Chondrocyte (in vitro differentiated cells): ENCODE measurements at places on chromosomes 6 and 20. TPM values are rescaled to one million over a fixed set of nuclear protein-coding genes. Genes with fewer than 3 reads are reported as not detected.

- H3K27ac ChIP-seq = no peak overlapping the region
- no peak overlapping the region for H3K4me3 ChIP-seq
- no peaks in the 10 kb centered on the region for H3K36me3 ChIP-seq
- no peaks in the 10 kb centered on the region for H3K27me3 ChIP-seq
- peaks cover 11% of the 10 kb centered on the region for H3K4me1 ChIP-seq
- DNase-seq = no peak
Observed at GRCh38 chr6:93319304-93319703, 100.1 kb downstream of the EPHA7 start.

DNA sequence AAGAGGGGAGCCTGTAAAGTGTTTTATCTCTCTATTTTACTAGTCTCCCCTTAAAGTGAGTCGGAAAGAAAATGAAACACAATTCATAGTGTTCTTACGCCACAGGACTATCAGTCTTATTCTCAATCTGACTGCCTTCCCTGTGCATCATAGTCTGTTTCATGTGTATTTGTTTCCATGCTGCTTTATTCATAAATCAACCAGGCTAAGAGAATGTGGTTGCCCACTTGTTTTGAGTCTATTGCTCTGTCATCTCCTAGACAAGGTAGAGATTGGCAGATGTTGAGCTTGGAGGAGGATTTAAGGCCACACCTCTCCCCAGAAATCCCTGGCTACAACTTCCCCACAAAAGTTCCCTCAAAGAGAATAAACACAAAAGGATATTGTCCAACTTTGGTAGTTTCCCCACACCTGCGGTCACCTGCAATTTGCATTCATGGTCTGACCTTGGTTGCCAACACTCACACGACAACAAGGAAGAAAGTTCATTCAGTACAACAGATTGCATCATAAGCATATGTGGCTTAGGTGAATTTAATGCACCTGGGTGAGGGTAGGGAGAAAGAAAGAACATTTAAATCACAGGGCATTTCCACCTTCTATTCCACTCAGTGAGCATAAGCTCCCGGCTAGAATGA lies 167.1 kb upstream of the FBXL4 start:
- H3K4me1 ChIP-seq = no peaks in the 10 kb centered on the region
- DNase-seq = no peak
- no peak overlapping the region for H3K27ac ChIP-seq
- H3K36me3 ChIP-seq = no peaks in the 10 kb centered on the region
- peaks cover 43% of the 10 kb centered on the region for H3K27me3 ChIP-seq

DNA sequence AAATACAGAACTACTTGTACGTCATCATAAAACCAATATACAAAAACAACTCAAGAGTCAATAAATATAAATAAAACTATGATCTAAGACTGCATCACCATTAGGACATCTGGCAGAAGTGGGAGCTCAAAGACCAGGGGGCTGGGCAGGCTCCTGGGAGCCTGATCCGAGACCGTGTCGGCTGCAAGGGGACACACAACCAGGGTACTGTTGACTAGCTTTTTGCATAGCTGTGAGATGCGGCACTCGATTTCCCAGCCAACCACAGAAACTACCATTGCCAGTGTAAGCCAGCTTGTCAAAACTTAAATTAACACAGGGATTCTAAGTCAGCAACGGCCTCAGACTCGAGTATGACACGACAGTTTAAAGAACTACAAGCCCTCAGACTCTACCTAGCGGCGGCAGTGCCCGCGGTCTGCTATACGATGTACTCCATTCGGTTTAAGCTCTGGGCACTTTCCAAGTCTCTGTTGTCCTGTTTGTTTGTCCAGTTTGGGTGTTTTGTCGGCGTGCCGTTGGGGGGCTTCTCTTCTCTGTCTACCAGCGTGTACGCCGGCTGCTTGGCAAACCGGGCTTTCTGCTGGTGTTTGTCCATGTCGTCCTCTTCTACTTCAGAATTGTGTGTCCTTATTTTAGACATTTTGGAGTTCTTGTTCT lies 34.6 kb downstream of the JAG1 start:
- H3K36me3 ChIP-seq = peaks cover 56% of the 10 kb centered on the region
- H3K4me1 ChIP-seq = peaks cover 97% of the 10 kb centered on the region
- peak overlapping the region; percentile 29 for H3K4me3 ChIP-seq
- peak overlapping the region; percentile 90 for H3K27ac ChIP-seq
- DNase-seq = no peak

- DNase-seq = no peak
- peaks cover 4% of the 10 kb centered on the region for H3K27me3 ChIP-seq
- no peak overlapping the region for H3K4me3 ChIP-seq
- no peak overlapping the region for H3K27ac ChIP-seq
Observed at GRCh38 chr6:63805345-63805744, 169.7 kb downstream of the PHF3 start.

GRCh38 chr6:141403103-141403502 lies 729.6 kb upstream of the GJE1 start:
- H3K27me3 ChIP-seq = no peaks in the 10 kb centered on the region
- no peak for DNase-seq
- H3K36me3 ChIP-seq = peaks cover 5% of the 10 kb centered on the region
- no peak overlapping the region for H3K4me3 ChIP-seq

DNA sequence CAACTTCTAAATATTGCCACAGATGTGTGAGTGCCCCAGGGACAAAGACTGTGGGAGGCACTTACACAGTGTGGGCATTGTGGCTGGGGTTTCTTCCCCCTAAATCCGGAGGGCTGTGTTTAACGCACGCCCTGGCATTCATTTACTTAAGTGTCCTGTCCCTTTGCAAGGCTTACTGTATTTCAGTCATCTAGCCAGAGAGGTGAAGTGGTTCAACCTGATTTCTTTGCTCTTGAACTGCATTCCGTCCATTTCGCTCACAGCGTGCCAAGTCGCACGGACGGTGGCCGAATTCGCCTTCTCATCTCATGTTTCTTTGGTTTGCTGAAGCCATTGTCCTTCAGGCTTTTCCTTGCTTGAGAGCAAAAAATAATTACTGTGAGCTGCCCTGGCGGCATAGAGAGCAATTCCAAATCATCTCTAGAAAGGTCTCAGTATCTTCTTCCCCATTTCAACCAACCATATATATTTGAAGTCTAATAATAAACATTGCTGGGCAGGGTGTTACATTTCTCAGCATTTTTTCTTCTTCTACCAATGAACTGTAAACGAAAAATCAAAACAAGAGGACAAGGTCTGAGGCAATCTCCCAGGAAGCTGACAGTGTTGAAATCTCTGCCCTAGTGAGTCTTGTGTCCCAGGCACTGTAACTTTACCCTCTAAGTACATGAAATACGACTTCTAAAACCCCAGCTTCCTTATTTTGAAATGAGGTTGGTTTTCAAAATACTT lies 16.9 kb downstream of the SYTL3 start:
- no peak for DNase-seq
- H3K27me3 ChIP-seq = peaks cover 17% of the 10 kb centered on the region
- H3K4me1 ChIP-seq = peaks cover 12% of the 10 kb centered on the region
- no peak overlapping the region for H3K4me3 ChIP-seq

GRCh38 chr6:80508885-80509630 lies 402.6 kb downstream of the BCKDHB start:
- no peak overlapping the region for H3K27ac ChIP-seq
- DNase-seq = no peak
- H3K4me1 ChIP-seq = no peaks in the 10 kb centered on the region
- H3K36me3 ChIP-seq = peaks cover 2% of the 10 kb centered on the region
- no peak overlapping the region for H3K4me3 ChIP-seq

- H3K27me3 ChIP-seq = no peaks in the 10 kb centered on the region
- H3K4me3 ChIP-seq = no peak overlapping the region
- peaks cover 23% of the 10 kb centered on the region for H3K36me3 ChIP-seq
- H3K4me1 ChIP-seq = peaks cover 29% of the 10 kb centered on the region
Observed at GRCh38 chr20:32397567-32398084, 39.5 kb downstream of the ASXL1 start.

- no peaks in the 10 kb centered on the region for H3K36me3 ChIP-seq
- H3K27me3 ChIP-seq = no peaks in the 10 kb centered on the region
- H3K4me1 ChIP-seq = peaks cover 18% of the 10 kb centered on the region
- peak overlapping the region; percentile 72 for H3K27ac ChIP-seq
- DNase-seq = no peak
- no peak overlapping the region for H3K4me3 ChIP-seq
Observed at GRCh38 chr6:69917834-69918233, 51.5 kb downstream of the COL19A1 start.

GRCh38 chr6:170025935-170026750 lies 264.7 kb downstream of the DLL1 start:
- DNase-seq = no peak
- H3K36me3 ChIP-seq = no peaks in the 10 kb centered on the region
- no peaks in the 10 kb centered on the region for H3K4me1 ChIP-seq
- H3K27me3 ChIP-seq = peaks cover 2% of the 10 kb centered on the region
- no peak overlapping the region for H3K27ac ChIP-seq
- H3K4me3 ChIP-seq = no peak overlapping the region

- no peaks in the 10 kb centered on the region for H3K36me3 ChIP-seq
- no peak overlapping the region for H3K4me3 ChIP-seq
- no peaks in the 10 kb centered on the region for H3K27me3 ChIP-seq
Observed at GRCh38 chr6:117989086-117989485, 82.0 kb downstream of the SLC35F1 start.

DNA sequence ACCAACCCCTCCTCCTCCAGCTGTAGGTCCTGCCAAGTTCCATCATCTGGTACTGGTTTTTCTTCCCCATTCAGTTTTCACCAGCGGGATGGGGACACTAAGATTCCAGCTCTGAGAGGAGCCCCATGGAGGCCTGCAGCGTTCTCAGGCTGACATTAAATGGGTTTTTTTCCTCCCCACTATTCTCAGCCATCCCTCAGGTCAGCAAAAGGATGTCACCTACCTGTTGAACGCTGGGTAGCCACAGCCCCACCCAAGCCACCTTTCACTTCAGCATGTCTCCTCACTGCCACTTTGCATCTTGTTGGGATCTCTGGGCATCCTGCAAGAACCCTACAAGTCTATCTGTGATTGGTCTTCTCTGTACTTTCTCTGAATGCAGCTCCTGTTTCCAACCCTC lies 6.8 kb downstream of the KCNK17 start:
- no peak overlapping the region for H3K4me3 ChIP-seq
- no peak overlapping the region for H3K27ac ChIP-seq
- peaks cover 40% of the 10 kb centered on the region for H3K27me3 ChIP-seq

- no peak for DNase-seq
- H3K4me1 ChIP-seq = no peaks in the 10 kb centered on the region
- no peak overlapping the region for H3K4me3 ChIP-seq
- H3K27ac ChIP-seq = no peak overlapping the region
- H3K36me3 ChIP-seq = no peaks in the 10 kb centered on the region
Observed at GRCh38 chr6:96075826-96076225, 60.1 kb downstream of the FUT9 start.

GRCh38 chr20:9928281-9928737 lies 89.4 kb upstream of the PAK5 start:
- no peaks in the 10 kb centered on the region for H3K36me3 ChIP-seq
- no peaks in the 10 kb centered on the region for H3K4me1 ChIP-seq
- no peak overlapping the region for H3K27ac ChIP-seq
- H3K4me3 ChIP-seq = no peak overlapping the region
- H3K27me3 ChIP-seq = peaks cover 18% of the 10 kb centered on the region

GRCh38 chr6:148617530-148617929 lies 129.3 kb upstream of the UST start:
- H3K27ac ChIP-seq = no peak overlapping the region
- no peak overlapping the region for H3K4me3 ChIP-seq
- H3K27me3 ChIP-seq = peaks cover 2% of the 10 kb centered on the region
- no peaks in the 10 kb centered on the region for H3K4me1 ChIP-seq
- DNase-seq = no peak

DNA sequence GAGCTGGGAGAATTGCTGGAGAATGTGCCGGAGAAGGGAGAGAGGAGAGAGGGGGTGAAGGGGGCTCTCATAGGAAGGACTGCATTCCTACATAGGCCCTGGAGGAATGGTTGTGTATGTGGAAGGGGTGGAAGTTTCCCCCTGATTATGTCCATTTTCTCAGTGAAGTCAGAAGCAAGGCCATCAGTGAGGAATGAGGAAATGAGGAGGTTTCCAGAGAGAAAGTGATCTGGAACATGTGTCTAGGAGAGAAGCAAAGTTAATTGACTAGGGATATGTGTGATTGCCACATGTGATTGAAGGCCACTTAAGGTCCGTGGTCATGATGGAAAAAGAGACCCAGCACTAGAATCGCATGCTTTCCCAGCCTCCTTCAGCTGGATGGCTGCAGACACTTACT lies 42.3 kb downstream of the TBPL1 start:
- peaks cover 6% of the 10 kb centered on the region for H3K4me1 ChIP-seq
- no peaks in the 10 kb centered on the region for H3K27me3 ChIP-seq
- H3K27ac ChIP-seq = no peak overlapping the region

GRCh38 chr6:35031611-35032529 lies 109.3 kb downstream of the TCP11 start:
- H3K27me3 ChIP-seq = no peaks in the 10 kb centered on the region
- peaks cover 46% of the 10 kb centered on the region for H3K4me1 ChIP-seq
- no peak overlapping the region for H3K4me3 ChIP-seq
- H3K36me3 ChIP-seq = peaks cover 6% of the 10 kb centered on the region
- DNase-seq = no peak

The SIRPB1 gene
- total RNA-seq = 0.58 to 2.7 TPM (median 1.6 TPM) in 3 replicates

The TRAPPC3L gene
- 0.19 TPM in 1 of 3 replicates, not detected in the others for total RNA-seq

The CALHM6 gene
- 1.9 to 3.6 TPM (median 2.7 TPM) in 3 replicates for total RNA-seq

The BACH2 gene
- total RNA-seq = 7.8 to 10.5 TPM (median 8.3 TPM) in 3 replicates

The POM121L2 gene
- not detected in 3 replicates for total RNA-seq

The CST11 gene
- not detected in 3 replicates for total RNA-seq

The PSORS1C2 gene
- total RNA-seq = not detected in 3 replicates

The EPPIN gene
- not detected in 3 replicates for total RNA-seq

The MCCD1 gene
- total RNA-seq = not detected in 3 replicates

The PI16 gene
- 0.15 TPM in 1 of 3 replicates, not detected in the others for total RNA-seq

The ABCF1 gene
- total RNA-seq = 51.9 to 66.1 TPM (median 53.0 TPM) in 3 replicates

The SUMO4 gene
- total RNA-seq = 1.1 to 2.8 TPM (median 1.5 TPM) in 3 replicates

The GATA5 gene
- not detected in 3 replicates for total RNA-seq

The GPX5 gene
- not detected in 3 replicates for total RNA-seq
